ENCODE measurements at places on chromosomes 1 and 21. TPM values are rescaled to one million over a fixed set of nuclear protein-coding genes. Genes with fewer than 3 reads are reported as not detected.

DNA sequence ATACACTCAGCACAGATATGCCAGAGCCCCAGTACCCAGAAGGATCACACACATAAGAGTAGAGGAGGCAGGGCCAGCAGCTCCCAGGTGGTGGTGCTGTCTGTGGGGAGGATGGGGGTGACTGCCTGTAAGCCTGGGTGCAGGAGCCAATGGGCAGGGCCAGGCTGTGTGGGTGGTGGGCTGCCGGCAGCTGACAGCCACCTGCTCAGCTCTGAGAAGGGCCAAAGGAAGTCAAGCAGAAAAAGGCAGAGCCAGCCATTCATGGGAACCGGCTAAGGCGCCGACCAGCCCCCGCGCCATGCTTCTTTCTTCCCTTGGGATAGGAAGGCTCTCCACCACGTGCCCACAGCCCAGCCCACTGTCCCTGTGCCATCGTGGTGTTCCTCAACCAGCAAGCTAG lies 14.1 kb downstream of the PIK3C2B start:
- DNase-seq, result no peak

DNA sequence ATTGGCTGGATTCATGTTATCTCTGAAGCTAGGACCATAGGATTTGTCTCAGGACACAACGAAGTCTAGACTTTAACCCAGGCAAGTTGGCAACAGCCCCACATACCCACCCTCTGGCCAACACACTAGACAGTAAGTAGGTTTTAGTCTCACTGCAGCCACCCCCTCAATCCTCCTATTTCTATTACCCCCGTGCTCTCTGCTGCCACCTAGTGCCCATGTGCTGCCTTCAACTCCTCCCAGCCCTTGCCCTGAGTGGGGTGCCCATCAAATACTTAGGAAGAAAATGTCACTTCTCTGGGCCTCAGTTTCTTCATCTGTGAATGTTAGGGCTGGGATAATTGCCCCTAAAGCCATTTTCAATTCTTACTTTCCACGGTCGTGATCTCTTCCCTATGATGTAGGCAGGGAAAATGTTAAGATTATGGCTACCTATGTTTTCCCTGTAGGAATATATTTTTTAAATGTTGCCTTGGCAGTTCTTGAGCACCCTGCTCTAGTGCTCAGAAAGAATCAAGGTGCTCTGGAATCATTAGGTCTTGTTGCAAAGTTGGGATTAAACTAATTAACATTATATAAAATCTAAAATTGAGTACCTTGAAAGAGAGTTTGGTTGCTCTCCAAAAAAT lies 213.0 kb downstream of the LMX1A start:
- DNase-seq, result no peak

The SLAMF6 gene
- 0.96 TPM for total RNA-seq

- DNase-seq, result no peak
These were observed 32.4 kb downstream of the MAPKAPK2 start for GRCh38 chr1:206716870-206717673.

GRCh38 chr1:211596418-211597181 lies 17.6 kb upstream of the SLC30A1 start:
- no peak for DNase-seq

The KRTAP20-2 gene
- 3.9 TPM for total RNA-seq

- DNase-seq, result no peak
These were observed 9.1 kb upstream of the C1QA start for GRCh38 chr1:22627331-22627730.

DNA sequence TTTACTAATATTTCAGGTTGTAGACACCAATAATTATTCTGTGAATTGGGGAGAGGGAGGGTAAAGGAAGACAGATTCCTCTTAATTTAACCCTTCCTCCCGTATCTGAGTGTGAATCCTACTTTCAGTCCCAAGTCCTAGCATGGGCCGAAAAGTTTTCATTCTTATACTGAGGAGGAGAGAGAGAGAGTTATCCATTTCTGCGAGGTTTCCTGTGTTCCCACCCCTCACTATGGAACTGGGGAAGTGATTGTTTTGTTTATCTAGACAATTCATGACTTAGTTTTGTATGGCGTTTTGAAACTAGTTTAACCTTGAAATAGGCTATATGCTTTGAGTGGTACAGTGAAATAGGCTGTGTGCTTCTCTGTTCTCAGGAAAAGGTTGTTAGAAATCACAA lies 134.0 kb upstream of the DPYD start:
- no peak for DNase-seq

- no peak for DNase-seq
These were observed 96.3 kb upstream of the GALNT2 start for GRCh38 chr1:229970714-229971113.

DNA sequence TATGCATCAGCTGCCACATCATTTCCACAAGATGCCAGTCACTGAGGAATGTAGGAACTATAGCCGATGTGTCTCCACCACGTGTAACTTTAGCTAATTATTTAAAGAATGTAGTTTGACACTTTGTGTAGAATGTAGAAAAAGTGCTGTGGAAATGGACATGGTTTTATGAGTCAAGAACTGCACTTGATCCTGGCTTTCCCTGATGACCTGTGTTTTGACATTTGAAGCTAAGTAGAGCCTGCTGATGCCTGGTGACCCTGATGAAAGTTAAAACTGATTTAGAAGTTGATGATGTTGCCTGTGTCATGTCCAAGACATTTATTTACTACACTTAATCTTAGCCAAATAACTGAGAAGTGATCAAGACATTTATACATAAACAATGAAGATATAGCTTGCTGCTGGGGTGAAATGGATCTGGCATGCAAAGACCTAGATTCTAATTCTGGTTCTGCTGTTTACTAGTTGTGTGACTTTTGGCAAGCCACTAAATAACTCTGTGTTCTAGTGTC lies 4.4 kb upstream of the OSBPL9 start:
- DNase-seq, result no peak

The SHCBP1L gene
- not detected for total RNA-seq

DNA sequence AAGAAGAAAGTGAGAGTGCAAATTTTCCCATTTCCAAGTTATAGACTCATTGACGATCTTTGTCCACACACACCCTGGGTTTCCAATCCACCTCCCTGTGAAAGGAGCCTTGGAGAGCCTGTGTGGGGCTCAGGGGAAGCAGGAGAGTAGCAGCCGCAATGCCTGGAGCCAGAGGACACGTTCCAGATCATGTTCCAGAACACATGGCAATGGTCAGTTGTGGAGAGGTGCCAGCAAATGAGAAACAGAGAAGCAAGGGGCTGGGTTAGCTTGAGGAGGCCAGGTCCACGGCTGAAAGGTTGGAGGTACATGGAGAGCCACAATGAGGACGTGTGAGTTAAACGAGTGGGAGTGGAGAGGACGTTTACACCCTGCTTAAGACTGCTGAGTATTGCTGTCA lies 33.0 kb upstream of the SIPA1L2 start:
- DNase-seq, result no peak

The AMPD1 gene
- not detected for total RNA-seq

DNA sequence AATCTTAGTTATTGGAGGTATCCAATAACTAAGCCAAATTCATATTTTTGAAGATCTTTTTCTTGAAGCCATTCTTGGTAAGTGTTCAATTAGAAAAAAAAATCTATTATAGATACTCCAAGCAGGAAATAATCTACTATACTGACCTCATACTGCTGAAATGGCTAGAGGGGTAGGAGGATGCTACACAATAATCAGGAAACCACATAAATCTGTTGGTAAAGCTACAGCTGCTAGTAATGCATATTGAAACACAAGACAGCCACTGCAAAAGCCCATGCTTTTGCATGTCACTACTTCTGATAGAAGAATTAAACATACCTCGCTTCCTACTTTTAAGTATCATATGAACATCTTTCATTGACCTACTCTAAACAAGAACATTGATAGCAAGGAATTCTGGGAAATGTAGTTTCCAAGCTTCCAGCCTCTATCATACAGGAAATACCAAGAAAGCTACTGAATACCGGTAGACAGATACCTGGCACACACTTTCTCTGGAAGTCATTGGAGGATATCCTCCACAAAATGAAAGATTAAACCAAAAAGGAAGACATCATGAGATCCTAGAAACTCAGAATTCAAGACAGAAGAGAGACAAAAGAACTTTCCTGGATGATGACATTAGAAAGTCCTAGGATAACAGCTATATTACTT lies 103.0 kb upstream of the VAV3 start:
- no peak for DNase-seq

The CELA3A gene
- not detected for total RNA-seq

The MED8 gene
- 33.0 TPM for total RNA-seq

DNA sequence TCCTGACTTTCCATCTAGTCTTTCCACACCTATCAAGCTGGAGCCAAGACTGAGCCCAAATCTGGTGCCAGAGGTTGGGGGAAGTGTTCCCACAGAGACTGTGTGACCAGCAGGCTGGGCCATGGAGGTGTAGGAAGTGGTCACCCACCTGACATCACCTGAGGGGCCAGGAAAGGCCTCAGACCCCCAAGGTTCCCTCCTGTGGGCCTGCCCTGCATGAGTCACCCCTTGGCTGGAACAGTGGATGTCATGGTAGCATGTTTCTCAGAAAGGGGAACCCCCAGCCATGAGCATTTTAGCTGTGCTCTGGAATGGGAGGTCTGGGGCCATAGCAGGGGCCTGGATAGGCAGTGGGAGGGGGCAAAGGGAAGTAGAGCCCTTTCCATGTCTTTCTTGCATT lies 5.7 kb upstream of the TNFRSF8 start:
- DNase-seq, result no peak

DNA sequence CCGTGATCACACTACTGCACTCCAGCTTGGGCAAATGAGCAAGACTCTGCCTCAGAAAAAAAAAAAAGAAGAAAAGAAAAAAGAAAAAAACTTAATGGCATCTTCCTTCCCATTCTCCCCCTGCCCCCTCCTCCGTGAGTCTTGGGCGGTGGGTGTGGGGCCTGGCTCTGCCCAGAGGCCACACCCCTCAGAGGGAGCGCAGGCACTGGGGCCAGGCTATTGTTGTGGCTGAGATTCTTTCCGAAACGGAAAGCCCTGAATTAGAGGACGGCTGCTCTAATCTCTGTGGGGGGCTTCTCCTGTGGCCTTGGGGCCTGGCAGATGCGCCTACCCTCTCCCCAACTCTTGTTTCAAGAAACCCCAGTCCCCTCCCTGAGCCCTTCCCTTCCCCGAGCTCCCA lies 4.1 kb upstream of the FAM110D start:
- DNase-seq, result no peak

The PTPN7 gene
- 1.2 TPM for total RNA-seq

The TMPRSS3 gene
- 1.7 TPM for total RNA-seq

GRCh38 chr1:160371756-160372155 lies 4.9 kb downstream of the NHLH1 start:
- no peak for DNase-seq

The AJAP1 gene
- total RNA-seq, result 0.96 TPM

- DNase-seq, result no peak
These were observed 45.9 kb upstream of the CRB1 start for GRCh38 chr1:197222025-197222685.

The GJA9 gene
- 1.7 TPM for total RNA-seq

DNA sequence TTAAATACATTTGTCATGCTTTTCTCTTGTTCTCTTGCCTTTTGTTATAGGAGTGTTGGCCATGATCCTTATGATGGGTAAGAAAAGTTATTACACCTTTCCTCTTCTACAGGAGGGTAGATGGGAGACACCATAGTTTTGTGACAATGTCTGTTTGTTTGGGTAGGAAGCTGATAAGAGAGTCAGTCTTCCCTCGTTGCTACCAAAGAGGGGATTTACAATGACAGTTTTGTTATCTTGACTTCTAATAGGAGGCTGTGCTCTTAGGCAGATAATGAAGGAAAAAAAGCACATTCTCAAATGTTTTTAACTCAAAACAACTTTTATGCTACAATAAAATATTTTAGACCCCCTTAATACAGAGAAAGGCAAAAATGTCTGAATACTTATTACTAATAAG lies 48.0 kb upstream of the WLS start:
- no peak for DNase-seq

DNA sequence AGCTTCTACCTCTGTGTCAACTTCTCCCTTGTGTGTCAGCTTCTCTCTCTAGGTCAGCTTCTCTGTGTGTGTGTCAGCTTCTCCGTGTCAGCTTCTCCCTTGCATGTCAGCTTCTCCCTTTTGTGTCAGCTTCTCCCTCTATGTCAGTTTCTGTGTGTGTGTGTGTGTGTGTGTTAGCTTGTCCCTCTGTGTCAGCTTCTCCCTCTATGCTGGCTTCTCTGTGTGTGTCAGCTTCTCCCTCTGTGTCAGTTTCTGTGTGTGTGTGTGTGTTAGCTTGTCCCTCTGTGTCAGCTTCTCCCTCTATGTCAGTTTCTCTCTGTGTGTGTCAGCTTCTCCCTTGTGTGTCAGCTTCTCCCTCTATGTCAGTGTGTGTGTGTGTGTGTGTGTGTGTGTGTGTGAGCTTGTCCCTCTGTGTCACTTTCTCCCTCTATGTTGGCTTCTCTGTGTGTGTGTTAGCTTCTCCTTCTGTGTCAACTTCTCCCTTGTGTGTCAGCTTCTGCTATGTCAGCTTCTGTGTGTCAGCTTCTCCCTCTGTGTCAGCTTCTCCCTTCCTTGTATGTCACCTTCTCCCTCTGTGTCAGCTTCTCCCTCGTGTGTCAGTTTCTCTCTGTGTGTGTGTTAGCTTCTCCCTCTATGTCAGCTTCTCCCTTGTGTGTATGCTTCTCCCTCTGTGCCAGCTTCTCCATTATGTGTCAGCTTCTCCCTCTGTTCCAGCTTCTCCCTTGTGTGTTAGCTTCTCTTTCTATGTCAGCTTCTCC lies 6.3 kb upstream of the UBXN10 start:
- DNase-seq, result no peak

GRCh38 chr1:161978011-161978790 lies 45.5 kb downstream of the OLFML2B start:
- DNase-seq, result no peak

DNA sequence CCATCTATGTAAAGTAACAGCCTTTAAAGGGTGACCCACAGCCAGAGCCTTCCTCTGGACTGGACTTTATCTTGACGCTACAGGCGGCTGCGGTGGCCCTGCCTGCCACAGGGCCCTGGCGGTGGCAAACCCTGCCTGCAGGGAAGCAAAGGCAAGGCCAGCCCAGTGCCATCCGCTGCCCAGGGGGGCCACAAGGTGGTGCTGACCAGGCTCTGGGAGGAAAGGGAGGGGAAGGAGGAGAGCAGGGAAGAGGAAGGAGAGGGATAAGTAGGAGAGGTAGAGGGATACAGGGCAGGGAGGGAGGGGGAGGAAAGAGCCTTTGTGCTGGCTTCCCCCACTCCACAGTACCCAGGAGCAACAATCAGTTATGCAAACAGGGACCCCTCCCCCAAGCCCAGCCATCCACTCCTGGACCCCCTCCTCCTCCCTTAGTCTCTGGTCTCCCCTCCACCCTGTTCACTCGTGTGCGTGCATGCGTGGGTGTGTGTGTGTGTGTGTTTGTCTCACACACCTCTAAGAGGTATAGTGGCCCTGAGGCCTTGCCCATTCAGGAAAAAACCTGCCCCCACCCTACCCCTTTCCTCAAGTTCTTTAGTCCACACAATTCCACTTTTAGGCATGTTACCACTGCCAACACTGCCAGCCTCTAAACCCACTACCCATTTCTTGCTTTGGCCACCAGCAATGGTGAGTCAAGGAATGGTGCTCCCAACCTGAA lies 30.3 kb downstream of the SSBP3 start:
- DNase-seq, result no peak
